Fibroblast of upper back skin (primary cell): ENCODE measurements at places on chromosomes 3 and 15.
A peak's percentile ranks its signal among the peaks of the same experiment; 100 is the strongest.

DNA sequence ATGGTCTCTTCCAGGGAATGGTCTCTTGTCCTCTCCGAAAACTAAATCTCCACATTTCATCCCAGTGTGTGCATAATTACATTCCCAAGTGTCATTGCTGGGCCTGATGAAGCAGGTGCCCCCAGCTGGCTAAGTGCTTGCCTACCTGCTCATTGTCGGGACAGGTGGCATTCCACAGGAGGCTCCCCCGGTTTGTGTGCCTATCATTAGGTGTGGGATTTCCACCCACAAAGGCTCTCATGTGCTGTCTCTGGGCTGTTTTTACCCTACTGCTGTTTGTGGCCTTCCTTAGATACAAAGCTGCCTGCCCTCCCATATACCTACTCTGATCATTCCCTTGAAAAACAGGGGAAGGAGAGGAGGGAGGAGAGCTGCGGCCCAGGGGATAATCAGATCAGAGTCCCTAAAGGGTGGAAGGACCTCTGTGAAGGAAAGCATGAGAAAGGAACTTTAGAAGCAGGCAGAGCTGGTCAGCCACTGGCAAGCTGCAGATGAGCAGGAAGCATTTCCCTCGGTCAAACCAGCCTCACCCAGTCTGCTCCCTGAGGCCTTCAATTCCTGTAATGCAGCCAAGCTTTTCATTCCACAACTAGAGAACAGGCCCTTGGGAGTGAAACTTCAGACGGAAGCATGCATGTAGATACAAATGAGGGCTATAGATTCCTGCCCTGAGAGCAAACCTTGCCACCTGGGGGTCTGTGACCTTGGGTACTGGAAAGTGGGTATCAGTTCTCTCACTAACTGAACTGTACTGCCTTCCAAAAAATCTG, 60.7 kb upstream of the HEG1 start:
- DNase-seq: peak; percentile 87

DNA sequence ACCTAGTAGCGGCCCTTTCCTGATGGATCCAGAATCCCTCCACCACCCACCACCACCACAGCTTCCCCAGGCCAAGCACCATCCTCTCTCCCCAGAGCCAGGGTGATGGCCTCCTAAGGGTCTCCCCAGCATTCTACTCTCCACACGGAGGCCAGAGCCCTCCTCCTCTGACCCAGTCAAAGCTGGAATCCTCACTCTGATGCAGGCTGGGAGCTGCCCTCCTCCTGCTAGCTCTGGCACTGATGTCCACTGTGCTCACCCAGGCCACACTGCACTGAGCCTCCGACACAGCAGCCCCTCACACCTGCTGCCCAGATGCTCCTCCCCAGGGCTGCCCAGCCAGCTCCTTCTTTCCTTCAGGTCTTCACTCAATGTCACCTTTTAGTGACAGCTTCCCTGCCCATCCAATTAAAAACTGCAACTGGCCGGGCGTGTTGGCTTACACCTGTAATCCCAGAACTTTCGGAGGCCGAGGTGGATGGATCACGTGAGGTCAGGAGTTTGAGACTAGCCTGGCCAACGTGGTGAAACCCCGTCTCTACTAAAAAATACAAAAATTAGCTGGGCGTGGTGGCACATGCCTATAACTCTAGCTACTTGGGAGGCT, 21.0 kb downstream of the XXYLT1 start:
- DNase-seq: no peak

DNA sequence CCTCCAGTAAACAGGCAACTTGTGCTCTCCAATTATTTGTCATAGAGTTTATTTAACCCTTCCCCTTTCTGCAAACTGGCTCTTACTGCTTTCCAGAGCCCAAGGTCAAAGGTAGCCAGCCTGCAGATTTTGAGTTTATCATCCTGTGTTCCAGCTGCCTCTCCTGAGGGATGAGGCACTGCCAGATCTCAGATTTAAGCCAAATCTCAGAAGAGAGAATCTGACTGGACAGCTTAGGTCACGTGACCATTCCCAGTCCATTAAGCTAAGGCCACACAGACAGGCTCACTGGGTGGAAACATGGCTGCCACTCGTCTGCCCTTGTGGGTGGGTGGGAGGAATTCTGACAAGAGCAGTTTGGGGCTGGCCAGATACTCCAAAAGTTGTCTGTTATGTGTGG, 8.6 kb upstream of the SIAH2 start:
- DNase-seq: no peak

- DNase-seq: no peak
These were observed 527.7 kb upstream of the TGFBR2 start for GRCh38 chr3:30078736-30079135.

DNA sequence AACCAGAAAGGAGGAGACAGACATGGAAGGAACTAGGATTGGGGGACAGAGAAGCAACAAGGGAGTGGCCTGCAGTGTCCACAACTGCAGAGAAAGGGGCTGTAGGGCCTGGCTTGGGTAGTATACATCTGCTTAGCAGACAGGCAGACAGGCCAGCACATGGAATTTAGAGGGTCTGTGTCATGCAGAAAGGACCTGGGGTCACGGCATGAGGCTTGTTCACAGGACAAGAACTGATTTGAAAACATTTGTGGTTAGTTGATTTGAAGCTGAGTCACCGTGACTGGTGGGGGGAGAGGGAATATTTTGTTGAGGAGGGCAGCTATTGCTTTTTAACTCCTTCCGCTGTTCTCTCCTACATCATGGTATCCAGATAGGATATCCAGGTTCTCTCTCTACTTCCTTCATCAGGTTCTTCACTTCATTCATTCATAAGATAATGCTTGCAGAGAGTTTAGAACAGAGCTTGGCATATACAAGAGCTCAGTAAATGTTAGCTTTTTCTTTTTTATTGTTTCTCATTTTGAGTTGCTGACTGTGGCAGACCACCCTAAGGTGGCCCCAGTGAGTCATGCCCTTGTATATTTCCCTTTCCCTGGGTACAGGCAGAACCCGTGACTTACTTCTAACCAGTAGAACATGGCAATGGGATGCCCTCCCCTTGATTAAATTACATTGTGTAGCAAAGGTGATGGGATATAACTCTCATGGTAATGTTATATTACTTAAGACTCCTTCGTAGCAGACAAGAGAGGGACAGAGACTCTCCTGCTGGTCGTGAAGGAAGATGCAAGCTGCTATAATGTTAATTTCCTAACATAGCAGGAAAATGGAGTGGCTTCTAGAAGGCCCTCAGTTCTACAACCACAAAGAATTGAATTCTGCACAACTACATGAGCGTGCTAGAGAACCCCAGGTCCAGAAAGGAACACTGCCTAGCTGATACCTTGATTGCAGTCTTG, 95.0 kb upstream of the NMNAT3 start:
- DNase-seq: peak; percentile 90

GRCh38 chr3:141746962-141747361, 8.9 kb downstream of the RNF7 start:
- DNase-seq: no peak

DNA sequence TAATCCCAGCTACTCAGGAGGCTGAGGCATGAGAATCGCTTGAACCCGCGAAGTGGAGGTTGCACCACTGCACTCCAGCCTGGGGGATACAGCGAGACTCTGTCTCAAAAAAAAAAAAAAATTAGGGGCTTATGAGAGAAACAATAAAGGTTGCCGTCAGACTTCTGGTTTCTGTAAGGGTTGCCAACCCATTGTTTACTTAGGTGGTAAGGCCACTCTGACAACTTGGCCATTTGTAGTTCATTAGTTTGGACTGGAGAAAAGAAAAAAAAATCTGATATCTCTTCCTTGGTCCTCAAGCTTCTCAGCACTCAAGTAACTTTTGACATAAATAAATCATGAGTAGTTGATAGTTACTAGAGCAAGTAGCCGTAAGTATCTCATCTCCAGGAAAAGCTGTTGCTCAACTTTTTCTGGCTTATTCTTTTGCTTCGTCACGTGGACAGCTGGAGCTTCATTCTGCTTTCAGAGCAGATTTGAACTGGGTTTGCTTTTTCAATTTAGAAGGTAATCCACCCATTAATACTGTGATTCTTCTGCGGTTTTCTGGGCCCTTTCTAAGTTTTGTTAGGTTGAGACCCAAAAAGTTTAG, 9.4 kb downstream of the SNX1 start:
- DNase-seq: peak; percentile 24

- no peak for DNase-seq
These were observed 132.3 kb downstream of the LRRK1 start for GRCh38 chr15:101051291-101052030.

GRCh38 chr15:98952381-98952803, 55.2 kb downstream of the PGPEP1L start:
- DNase-seq: no peak

- DNase-seq: peak; percentile 71
These were observed 151.6 kb downstream of the TMCO5A start for GRCh38 chr15:38085931-38086568.

DNA sequence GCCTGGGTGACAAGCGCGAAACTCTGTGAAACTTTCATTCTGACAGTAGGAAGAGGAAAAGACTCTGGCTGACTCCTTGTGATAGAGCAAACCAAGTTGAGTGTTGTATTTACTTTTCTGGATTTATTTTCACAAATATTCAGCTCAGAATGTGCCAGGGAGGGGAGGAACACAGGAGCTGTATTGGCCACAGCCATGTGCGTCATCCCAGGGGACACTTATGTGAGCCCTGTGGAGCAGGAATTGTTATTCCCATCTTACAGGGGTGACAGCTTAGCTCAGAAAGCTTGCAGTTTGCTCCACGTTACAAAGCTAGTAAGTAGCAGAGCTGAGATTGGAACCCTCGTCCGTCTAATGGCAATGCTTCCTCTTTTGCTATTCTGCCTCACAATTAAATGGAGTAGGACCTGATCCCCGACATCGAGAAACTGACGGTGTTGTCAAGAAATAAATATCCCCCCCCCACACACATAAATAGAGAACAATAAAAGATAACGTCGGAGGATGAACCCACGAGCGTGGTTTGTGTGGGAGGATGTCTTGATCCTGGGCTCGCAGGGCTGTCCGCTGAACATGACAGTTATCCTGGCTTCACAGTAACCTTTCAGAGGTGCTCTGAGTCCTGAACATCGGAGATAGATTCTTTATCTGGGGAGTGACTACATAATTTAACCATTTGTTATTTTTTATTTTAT, 151.6 kb upstream of the CTDSPL start:
- no peak for DNase-seq

DNA sequence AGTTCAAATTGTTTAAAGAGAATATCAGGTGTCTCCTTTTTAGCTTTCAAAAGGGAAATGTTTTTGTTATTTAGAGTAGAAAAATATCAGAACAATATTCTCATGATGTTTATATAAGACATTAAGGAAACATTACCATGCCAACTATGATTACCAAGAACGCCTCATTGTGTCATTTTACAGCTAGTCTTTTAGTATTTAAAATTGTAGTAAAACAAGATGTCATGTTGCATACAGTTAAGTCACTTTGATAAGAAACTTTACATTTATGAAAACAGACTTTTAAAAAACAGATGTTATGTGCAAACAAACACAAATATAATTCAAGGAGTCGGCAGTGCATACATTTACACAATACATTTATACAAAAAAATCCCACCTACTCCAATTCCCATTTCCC, 4.4 kb downstream of the PLSCR4 start:
- DNase-seq: no peak

DNA sequence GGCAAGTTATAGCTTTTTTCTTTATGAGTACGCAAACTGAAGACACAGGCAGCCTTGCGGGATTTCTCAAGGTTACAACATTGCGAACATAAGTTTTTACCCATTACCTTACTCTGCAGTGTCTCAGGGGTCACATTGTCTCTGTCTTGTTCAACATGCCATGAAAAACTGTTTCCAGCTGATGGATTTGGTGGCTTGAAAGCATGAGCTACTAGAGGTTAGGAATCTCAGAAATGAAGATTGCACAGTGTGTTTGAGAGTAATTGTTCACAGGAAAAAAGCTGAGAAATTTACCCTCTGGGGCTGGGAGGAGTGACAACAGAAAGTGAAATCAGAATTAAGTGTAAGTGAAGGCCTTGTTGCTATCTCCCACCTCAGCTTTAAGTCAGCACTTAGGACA, 568.6 kb downstream of the TAFA4 start:
- DNase-seq: peak; percentile 1

DNA sequence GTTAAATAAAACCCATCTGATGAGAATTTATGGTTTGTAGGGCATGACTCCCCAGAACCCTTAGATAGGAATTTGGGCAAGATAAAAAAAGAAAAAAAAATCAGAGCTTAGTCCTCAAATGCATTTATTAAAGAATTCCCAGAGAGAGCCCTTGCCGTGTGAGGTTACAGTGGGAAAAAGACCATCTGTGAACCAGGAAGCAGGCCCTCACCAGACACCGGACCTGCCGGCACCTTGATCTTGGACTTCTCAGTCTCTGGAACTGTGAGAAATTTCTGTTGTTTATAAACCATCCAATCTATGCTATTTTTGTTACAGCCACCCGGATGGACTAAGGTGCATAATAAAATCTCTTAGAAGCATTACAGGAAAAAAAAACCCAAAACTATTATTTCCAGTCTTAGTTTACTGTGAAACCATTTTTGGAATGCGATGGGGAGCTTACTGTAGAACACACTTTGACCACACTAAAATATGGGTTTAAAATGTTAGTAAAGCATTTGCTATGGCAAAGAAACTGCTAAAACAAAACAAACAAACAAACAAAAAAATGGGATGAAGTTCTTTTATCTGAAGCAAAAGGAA, 72.2 kb downstream of the LEKR1 start:
- DNase-seq: no peak

GRCh38 chr3:64174328-64174727, 50.9 kb downstream of the PRICKLE2 start:
- DNase-seq: peak; percentile 51

- DNase-seq: no peak
These were observed 11.0 kb downstream of the TMEM45A start for GRCh38 chr3:100503448-100503847.

GRCh38 chr3:38566215-38566528, 70.0 kb downstream of the EXOG start:
- DNase-seq: no peak

DNA sequence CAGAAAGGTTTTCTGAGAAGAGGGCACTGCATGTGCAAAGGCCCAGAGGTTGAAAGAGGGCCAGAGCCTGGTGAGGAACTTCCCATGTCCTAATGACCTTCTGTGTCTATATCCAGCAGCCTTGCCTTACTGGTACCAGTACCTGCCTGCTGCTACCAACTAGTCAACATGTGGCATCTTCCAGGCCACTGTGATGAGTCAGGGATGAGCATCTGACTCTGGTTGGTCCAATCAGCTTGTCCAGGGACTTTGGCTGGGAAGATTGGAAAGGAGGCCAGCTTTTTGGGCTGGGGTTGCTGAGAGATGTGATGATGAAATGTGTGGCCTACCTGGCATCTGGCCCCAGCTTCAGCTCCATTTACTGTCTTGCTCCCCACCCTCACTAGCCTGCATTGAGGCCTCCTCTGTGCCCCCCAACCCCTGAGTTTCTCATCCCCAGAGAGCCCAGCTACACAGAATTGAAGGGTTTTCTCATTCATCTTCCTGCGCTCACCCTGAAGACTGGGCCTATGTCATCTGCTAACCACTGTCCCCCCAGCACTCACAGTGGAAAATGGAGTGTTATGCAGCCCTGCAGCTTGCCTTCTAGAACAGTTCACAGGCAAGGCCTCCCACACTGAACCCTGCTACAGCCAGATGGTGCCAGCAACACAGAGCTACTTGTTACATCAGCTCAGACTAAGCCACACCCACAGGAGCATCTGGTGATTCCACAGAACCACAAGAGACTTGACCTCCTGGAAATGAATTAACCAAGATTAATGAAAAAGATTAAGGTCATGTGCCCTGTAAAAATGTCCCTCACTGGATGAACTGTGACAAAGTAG, 1.3 kb upstream of the TWF2 start:
- DNase-seq: peak; percentile 93
